ENCODE measurements at places on chromosomes 5 and 9.
A peak's percentile ranks its signal among the peaks of the same experiment; 100 is the strongest.

DNA sequence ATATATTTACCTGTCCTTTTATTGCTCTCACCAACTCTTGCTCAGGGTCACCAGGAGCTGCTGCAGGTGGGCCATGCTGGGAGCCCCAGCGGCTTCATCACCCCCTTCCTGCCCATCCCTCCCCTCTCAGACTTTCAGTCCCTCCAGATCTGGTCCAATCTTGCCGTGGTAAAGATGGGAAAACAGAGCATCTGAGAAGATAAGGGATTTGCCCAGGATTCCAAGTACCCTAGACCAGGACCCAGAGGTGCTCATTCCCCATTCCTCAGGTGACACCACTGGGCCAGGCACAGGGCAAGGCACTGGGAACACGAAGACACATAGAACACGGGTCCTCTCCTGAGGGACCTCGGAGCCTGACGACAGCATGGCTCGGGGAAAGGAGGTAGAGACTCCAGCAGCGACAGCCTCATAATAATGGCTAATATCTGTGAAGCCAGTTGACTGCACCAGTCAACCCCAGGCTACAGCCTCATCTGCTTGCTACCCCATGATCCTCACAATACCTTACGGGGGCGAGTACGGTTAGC lies 18.0 kb downstream of the TMOD1 start:
- H3K4me1 ChIP-seq: no peaks in the 10 kb centered on the region
- no peaks in the 10 kb centered on the region for H3K36me3 ChIP-seq
- H3K4me3 ChIP-seq: no peak overlapping the region
- DNase-seq: no peak

DNA sequence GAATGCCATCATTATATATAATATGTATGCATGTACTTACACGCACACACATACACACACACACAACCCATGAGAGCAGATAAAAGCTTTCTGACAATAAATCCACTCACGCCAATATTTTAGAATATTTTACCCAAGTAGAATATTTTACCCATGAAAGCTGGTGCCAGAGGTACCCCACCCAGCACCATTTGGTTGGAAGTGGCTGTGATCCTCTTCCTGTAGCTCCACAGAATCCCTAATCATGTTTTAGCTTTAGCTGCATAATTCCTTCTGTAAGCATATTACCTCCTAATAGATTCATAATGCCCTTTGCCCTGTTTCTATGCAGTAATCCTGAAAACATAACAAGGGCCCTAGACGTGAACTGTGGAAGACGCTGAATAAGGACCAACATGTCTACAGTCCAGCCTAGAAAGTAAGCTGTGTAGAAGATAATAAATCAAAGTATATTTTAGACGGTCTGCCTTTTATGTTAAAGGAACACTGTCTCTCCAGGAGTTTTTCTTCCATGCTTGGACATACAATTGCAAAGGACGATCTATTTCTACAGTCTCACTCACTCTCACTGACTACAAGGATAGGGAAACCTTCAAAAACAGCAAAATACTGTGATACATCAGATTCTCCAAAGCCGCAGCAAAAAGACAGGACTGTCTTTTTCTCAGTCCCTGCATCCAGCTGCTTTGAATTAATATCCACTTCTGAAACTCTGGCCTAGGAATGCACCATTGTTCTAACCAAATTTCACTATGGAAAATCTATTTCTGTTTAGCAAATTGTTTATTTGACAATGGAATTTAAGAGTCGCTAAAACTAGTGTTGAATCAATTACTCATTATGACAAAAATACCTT lies 98.2 kb downstream of the USP20 start:
- peaks cover 8% of the 10 kb centered on the region for H3K4me1 ChIP-seq
- H3K36me3 ChIP-seq: no peaks in the 10 kb centered on the region
- H3K27me3 ChIP-seq: no peaks in the 10 kb centered on the region
- DNase-seq: peak; percentile 35

- no peak overlapping the region for H3K27ac ChIP-seq
- no peak overlapping the region for H3K4me3 ChIP-seq
- no peaks in the 10 kb centered on the region for H3K27me3 ChIP-seq
- H3K36me3 ChIP-seq: no peaks in the 10 kb centered on the region
- no peak for DNase-seq
- H3K4me1 ChIP-seq: no peaks in the 10 kb centered on the region
Observed at GRCh38 chr9:116594547-116594946, 92.6 kb upstream of the TRIM32 start.

GRCh38 chr9:69013382-69013727 lies 558 bp downstream of the PRKACG start:
- no peak overlapping the region for H3K27ac ChIP-seq
- no peaks in the 10 kb centered on the region for H3K27me3 ChIP-seq
- H3K36me3 ChIP-seq: no peaks in the 10 kb centered on the region
- DNase-seq: no peak

GRCh38 chr9:97943308-97943855 lies 5.4 kb upstream of the HEMGN start:
- no peak overlapping the region for H3K4me3 ChIP-seq
- no peak for DNase-seq
- H3K27me3 ChIP-seq: peaks cover 3% of the 10 kb centered on the region
- H3K36me3 ChIP-seq: no peaks in the 10 kb centered on the region
- H3K27ac ChIP-seq: no peak overlapping the region
